ENCODE measurements at places on chromosomes 12 and 14. TPM values are rescaled to one million over a fixed set of nuclear protein-coding genes. Genes with fewer than 3 reads are reported as not detected.
A peak's percentile ranks its signal among the peaks of the same experiment; 100 is the strongest.

DNA sequence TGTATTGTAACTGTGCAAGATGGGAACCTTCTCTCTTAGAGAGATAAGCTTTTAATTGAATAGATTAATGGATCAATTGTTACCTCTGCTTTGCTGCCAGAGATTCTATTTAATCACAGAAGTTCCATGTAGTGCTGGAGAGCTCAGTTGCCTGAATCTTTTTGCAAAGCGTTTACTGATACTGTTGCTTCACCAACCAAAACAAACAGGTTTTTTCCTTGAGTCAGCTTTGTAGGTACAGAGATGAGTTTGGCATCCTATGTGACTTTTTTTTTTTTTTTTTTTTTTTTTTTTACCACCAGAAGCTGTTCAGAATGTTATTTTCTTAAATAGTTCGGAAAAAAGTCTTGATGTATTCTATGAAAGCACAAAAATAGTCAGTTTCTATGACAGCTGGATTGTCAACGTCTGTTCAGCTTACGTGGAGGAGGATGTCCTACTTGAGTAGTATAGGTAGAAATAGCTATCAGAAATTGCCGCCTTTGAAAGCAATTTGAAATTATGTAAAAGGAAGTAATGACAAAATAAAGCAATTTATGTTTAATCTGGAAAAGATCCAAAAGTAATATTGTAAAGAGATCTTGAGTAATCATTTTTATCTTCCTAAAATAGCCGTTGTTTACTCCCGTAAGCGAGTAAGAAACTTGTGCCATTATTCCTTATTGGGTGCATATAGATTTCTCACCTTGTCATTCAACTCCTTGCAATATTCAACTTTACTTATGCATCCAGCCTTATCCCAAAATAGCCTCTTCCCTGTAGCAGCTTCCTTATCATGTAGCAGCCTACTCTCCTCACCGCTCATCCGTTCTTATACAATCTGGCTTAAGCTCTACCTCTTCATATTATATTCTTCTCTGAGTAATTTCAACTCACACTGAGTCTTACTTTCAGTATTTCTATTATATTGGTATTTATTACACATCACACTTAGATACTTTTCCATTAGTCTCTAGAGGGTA is 5.2 kb downstream of the LRRK2 start:
- no peak overlapping the region for H3K27ac ChIP-seq
- H3K36me3 ChIP-seq = no peaks in the 10 kb centered on the region
- no peaks in the 10 kb centered on the region for H3K27me3 ChIP-seq
- DNase-seq = no peak

DNA sequence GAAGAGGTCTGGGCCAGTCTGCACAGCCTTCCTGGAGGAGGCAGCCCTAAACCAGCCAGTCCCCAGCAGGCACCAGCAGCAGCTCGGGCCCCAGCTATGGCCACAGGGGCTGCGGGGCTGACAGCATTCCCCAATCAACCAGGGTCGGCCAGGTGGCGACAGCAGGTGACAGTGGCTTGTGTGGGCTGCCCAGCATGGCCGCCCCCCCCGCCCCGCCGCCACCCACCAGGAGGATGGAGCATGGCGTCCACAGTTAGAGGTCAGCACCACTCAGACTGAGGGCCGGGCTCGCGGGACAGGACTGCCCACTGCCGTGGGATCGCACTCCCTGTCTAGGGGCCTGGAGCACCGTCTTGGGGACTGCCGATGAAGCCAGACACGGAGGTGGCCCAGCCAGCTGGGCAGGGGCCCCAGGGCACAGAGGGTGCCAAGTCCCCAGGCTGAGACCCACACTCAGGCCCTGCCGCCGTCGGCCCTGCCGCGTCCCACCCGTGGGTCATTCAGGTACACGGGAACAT is 15.0 kb downstream of the AKT1 start:
- H3K27me3 ChIP-seq = no peaks in the 10 kb centered on the region
- no peak for DNase-seq
- peaks cover 13% of the 10 kb centered on the region for H3K4me1 ChIP-seq
- no peak overlapping the region for H3K4me3 ChIP-seq

DNA sequence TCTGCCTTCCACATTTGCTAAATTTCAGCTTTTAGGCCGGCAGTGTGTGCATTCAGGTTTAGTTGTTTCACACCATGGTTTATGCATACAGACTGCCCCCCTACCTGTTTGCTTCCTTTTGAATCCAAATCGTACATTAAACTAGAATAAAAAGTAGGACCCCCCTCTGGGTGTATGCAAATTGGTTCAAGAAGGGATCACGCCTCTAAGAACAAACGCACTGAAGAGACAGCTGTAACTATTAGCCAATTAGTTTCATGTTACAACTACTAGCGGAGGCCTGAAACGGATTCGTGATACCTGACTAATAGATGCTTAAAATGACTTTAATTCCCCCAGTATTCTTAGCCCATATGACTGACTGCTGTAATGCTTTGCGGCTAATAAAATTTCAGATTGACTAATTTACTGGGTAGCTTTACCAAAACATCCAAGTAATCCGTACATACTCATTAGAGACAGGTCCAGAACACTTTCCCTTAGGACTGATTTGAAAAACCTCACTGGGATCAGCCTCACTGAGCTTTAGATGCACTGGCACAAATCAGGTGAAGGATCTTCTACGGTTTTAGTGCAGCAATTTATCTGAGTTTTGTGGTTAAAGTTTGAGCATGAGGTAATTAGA is 411.8 kb downstream of the NPAS3 start:
- H3K4me3 ChIP-seq = no peak overlapping the region
- H3K36me3 ChIP-seq = no peaks in the 10 kb centered on the region
- H3K27ac ChIP-seq = no peak overlapping the region
- H3K27me3 ChIP-seq = no peaks in the 10 kb centered on the region

DNA sequence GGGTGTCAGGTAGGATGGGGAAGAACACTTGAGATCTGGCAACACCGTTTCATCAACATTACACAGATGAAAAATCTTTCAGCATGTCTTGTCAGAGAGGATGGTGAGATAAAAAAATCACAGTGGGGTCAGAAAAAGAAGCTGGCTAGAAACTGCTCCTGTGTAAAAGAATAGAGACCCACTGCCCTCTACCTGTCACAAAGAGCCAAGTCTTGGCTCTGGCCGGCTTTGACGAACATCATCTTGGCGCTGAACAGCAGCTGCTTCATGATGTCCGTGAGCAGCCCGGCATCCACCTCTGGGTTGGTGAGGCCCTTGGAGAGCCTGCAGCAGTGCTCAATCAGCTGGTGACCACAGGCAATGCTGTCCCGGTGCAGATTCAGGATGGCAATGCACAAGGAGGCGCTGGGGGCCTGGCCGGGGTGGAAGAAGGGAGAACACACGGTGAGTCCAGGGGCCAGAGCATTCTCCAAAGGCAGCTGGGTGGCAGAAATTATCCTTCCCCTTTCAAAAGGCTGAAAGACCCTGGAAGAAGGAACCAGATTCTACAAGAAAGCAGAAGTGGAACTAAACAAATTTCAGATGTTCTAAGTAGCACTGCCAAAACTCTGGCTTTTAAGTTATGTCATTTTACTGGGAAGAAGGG is 50.2 kb downstream of the ZFYVE26 start:
- no peaks in the 10 kb centered on the region for H3K27me3 ChIP-seq
- H3K4me1 ChIP-seq = no peaks in the 10 kb centered on the region
- no peak overlapping the region for H3K4me3 ChIP-seq
- DNase-seq = no peak
- H3K27ac ChIP-seq = no peak overlapping the region

- H3K27ac ChIP-seq = no peak overlapping the region
- DNase-seq = no peak
- no peaks in the 10 kb centered on the region for H3K4me1 ChIP-seq
- no peaks in the 10 kb centered on the region for H3K27me3 ChIP-seq
Observed at GRCh38 chr12:84995641-84996040, 40.4 kb downstream of the TSPAN19 start.

GRCh38 chr12:128178966-128179365 is 88.0 kb upstream of the TMEM132C start:
- H3K36me3 ChIP-seq = no peaks in the 10 kb centered on the region
- H3K27ac ChIP-seq = no peak overlapping the region
- no peak overlapping the region for H3K4me3 ChIP-seq
- H3K4me1 ChIP-seq = no peaks in the 10 kb centered on the region

GRCh38 chr14:96177766-96178375 is 26.8 kb upstream of the BDKRB2 start:
- peaks cover 16% of the 10 kb centered on the region for H3K4me1 ChIP-seq
- H3K36me3 ChIP-seq = no peaks in the 10 kb centered on the region
- no peak overlapping the region for H3K4me3 ChIP-seq
- peak overlapping the region; percentile 13 for H3K27ac ChIP-seq
- H3K27me3 ChIP-seq = no peaks in the 10 kb centered on the region

- H3K4me3 ChIP-seq = peak overlapping the region; percentile 36
- no peaks in the 10 kb centered on the region for H3K27me3 ChIP-seq
- H3K36me3 ChIP-seq = no peaks in the 10 kb centered on the region
- DNase-seq = no peak
Observed at GRCh38 chr12:15688838-15689625, 100.2 kb downstream of the EPS8 start.

GRCh38 chr12:24894879-24895278 is 54.0 kb downstream of the BCAT1 start:
- no peak overlapping the region for H3K27ac ChIP-seq
- no peaks in the 10 kb centered on the region for H3K36me3 ChIP-seq
- no peaks in the 10 kb centered on the region for H3K4me1 ChIP-seq
- DNase-seq = no peak
- H3K4me3 ChIP-seq = no peak overlapping the region

- H3K27ac ChIP-seq = no peak overlapping the region
- DNase-seq = no peak
- no peaks in the 10 kb centered on the region for H3K27me3 ChIP-seq
- no peaks in the 10 kb centered on the region for H3K36me3 ChIP-seq
- H3K4me1 ChIP-seq = no peaks in the 10 kb centered on the region
Observed at GRCh38 chr12:28879379-28879778, 269.7 kb upstream of the FAR2 start.

DNA sequence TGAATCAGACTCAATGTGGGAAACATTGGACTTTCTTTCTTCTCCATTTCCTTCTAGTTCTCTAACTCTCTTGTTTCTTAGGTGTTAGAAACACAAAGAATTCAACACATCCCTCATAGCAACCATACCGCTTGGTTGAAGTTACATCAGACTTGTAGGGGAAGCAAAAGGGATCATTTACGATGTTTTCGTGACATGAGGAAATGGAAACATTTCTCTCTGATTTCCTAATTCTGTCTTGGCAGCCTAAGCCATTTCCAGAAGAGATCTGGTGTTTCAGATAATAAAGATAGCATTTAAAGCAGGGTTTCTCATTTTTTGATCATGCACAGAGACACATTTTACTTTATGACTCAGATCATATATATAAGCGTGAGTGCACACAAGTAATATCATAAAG is 202.0 kb downstream of the TMEM132C start:
- no peak overlapping the region for H3K27ac ChIP-seq
- no peaks in the 10 kb centered on the region for H3K27me3 ChIP-seq
- DNase-seq = no peak
- no peaks in the 10 kb centered on the region for H3K36me3 ChIP-seq
- H3K4me3 ChIP-seq = no peak overlapping the region

DNA sequence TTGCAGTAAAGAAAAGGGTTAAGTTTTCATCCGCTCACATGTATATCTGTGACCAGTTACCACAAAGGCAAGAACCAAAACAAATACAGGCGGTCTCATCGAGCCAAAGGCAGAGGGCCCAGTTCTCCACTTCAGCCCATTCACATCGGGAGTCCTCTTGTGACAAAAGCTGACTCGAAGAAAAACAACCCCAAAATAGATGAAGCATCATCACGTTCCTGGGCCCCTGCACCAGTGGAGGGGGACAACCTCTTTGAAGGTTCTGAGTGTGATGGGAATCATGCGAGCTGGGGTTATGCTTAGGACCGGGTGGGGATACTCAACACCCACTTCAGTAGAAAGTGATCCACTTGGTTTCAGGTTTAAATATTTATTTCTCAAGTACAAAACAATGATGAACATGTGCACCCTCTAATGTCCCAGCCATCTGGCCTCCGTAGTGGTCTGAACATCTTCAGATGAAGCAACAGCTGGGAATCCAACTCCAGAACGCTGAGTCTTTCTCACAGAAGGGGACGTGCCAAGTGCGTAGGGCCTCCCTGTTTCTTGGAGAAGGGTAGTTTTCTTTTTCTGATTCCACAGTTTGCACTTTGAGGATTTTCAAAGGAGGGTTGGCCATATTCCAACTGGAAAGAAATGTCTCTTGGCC is 8.4 kb downstream of the GSC start:
- H3K27me3 ChIP-seq = no peaks in the 10 kb centered on the region
- H3K4me3 ChIP-seq = no peak overlapping the region
- H3K4me1 ChIP-seq = no peaks in the 10 kb centered on the region
- H3K27ac ChIP-seq = no peak overlapping the region

GRCh38 chr14:31902945-31903646 is 174.0 kb upstream of the ARHGAP5 start:
- H3K36me3 ChIP-seq = no peaks in the 10 kb centered on the region
- no peaks in the 10 kb centered on the region for H3K27me3 ChIP-seq
- H3K27ac ChIP-seq = no peak overlapping the region
- no peak for DNase-seq
- no peaks in the 10 kb centered on the region for H3K4me1 ChIP-seq
- H3K4me3 ChIP-seq = no peak overlapping the region

DNA sequence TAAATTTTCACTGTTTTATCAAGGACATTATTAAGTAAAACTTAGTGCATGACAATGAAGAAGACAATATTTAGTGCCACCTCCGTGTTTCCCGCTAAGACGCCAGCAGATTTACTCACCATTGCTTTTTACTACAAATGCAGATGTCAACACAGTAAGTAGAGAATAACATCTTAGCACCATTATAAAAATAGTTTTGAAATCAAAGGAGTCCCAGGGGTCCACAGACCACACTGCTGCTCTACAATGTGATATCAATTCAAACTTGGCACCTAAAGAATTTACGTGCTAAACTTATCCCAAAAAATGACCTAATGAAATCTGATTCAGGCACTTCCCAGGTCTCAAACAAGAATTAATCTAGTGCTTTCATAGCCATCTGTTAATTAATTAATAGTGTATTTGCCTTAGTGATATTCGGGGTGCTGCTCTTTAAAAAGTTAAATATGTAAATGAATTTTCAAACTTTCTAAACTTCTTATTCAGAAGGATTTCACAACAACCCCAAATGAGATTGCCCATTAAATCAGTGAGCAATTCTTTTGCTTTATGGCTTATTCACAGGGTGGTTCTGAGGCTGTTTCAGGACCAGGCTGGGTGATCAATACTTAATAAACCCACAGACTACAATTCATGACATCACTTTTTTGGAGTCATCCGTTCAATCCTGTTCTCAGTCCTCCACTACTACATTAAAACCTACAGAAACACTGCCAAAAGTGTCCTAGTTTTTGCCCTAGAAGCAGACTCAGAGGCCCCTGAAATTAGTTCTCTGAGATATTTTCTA is 161.3 kb upstream of the LMNTD1 start:
- no peaks in the 10 kb centered on the region for H3K36me3 ChIP-seq
- no peak for DNase-seq
- no peaks in the 10 kb centered on the region for H3K27me3 ChIP-seq
- no peak overlapping the region for H3K4me3 ChIP-seq

GRCh38 chr14:74144789-74145188 is 60.0 kb downstream of the LIN52 start:
- no peaks in the 10 kb centered on the region for H3K36me3 ChIP-seq
- no peaks in the 10 kb centered on the region for H3K4me1 ChIP-seq
- DNase-seq = no peak
- no peak overlapping the region for H3K27ac ChIP-seq
- no peaks in the 10 kb centered on the region for H3K27me3 ChIP-seq
- no peak overlapping the region for H3K4me3 ChIP-seq

The COL2A1 gene
- total RNA-seq = 6.6 TPM

The DAO gene
- total RNA-seq = not detected

The RPAP3 gene
- 13.1 TPM for total RNA-seq

The UBE3B gene
- total RNA-seq = 66.8 TPM

The KLRG1 gene
- total RNA-seq = not detected

The OAS2 gene
- 1.3 TPM for total RNA-seq

The ALDH1L2 gene
- total RNA-seq = 5.8 TPM

The PAH gene
- not detected for total RNA-seq

All from Peyer's patch (tissue), 4 donors.